ENCODE measurements at places on chromosomes 3 and 15.

- no peak for DNase-seq
Measured at GRCh38 chr15:53331328-53332190, 427.9 kb downstream of the WDR72 start.

DNA sequence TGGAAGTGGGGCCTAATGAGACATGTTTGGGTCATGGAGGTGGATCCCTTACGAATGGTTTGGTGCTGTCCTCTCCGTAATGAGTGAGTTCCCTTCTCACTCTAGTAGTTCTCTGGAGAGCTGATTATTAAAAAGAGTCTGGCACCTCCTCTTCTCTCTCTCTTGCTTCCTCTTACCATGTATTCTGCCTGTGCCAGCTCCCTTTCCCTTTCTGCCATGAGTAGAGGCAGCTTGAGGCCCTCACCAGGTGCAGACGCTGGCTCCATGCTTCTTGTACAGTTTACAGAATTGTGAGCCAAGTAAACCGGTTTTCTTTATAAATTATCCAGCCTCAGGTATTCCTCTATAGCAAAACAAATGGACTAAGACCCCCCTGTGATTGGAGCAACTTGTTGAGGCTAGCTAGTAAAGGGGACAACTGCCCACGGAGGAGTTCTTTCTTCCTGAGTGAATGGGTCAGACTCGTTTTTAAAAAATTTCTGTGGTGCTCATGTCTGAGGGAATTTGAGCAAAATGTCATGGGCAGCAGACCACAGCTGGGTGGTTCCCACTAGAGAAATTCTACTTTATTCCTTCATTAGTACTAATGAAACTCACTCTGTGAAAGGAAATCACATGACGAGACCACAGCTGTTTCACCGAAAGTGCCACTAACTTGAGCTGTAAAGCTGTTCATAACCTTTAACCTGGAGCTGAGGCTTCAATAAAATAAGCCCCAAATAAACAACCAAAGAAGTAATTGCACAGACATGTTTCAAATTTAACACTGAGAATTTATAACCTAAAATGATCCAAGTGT is 210.0 kb downstream of the NFKBIZ start:
- no peak for DNase-seq

- no peak for DNase-seq
Measured at GRCh38 chr3:1087066-1087560, 5.7 kb upstream of the CNTN6 start.

- no peak for DNase-seq
Measured at GRCh38 chr3:121642601-121643314, 17.9 kb downstream of the HCLS1 start.

GRCh38 chr15:63442080-63442479 is 60.4 kb upstream of the CA12 start:
- DNase-seq, result no peak
